Naive thymus-derived CD8-positive, alpha-beta T cell (primary cell): ENCODE measurements at places on chromosomes 5 and 9. TPM values are rescaled to one million over a fixed set of nuclear protein-coding genes. Genes with fewer than 3 reads are reported as not detected.

DNA sequence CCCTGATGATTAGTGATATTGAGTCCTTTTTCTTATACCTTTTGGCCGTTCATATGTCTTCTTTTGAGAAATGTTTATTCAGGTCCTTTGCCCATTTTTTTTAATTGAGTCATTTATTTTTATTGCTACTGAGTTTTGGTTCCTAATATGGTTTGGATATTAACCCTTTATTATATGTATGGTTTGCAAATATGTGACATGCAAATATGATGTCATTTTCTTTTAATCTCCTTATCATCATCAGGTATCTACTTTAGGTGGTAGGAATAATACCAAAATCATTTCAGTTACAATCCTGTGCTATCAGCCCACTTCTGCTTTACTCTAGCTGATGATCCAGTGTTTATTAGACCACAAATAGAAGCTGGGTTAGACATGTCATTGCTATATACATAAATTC is 102.3 kb upstream of the TRPC7 start:
- no peak for DNase-seq

The SPRY4 gene
- not detected for total RNA-seq

The PDE8B gene
- 0.52 TPM for total RNA-seq

The ZDHHC11 gene
- total RNA-seq: 16.4 TPM
